Nephron progenitor cell (in vitro differentiated cells): ENCODE measurements at places on chromosomes 3 and 15.

GRCh38 chr15:93111451-93111850, 22.4 kb upstream of the RGMA start:
- DNase-seq: no peak

DNA sequence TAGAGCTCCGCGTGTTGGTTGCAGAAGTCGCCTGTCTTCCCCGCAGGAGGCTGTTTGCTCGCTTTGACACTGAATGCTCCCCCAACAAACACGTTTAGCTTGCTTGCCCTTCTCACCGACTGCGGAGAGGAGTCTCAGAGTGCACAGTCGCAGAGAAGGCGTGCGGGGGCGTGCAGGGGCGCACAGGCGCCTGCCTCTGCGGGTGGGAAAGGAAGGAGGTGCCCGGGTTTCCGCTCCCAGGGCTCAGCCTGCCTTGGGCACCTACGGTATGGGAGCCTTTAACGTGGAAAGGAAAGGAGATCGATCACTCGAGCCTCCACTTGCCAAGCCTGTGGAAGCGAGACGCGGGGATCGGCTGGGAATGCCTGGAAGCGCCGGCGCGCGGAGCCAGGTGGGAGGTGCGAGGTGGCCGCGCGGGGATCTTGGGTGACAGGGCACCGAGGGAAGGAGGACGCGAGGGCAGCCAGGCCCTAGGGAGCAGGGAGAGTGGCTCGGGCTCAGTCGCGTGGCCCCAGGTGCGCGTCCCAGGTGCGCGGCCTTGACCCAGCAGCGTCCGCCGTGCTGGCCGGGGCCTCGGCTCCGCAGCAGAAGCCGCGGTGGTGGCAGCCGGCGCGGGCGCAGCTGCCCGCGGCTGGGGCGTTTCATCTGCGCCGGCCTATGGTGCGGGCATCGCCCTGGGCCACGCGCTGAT, at the start of gene FAN1:
Gene FAN1, plus strand, starts transcription at position 419 of the 691 bp plus-strand sequence. CDS start 749 bp downstream, outside the sequence.
- DNase-seq: peak; percentile 84

GRCh38 chr15:33215941-33216872, 21.7 kb upstream of the FMN1 start:
- DNase-seq: no peak

DNA sequence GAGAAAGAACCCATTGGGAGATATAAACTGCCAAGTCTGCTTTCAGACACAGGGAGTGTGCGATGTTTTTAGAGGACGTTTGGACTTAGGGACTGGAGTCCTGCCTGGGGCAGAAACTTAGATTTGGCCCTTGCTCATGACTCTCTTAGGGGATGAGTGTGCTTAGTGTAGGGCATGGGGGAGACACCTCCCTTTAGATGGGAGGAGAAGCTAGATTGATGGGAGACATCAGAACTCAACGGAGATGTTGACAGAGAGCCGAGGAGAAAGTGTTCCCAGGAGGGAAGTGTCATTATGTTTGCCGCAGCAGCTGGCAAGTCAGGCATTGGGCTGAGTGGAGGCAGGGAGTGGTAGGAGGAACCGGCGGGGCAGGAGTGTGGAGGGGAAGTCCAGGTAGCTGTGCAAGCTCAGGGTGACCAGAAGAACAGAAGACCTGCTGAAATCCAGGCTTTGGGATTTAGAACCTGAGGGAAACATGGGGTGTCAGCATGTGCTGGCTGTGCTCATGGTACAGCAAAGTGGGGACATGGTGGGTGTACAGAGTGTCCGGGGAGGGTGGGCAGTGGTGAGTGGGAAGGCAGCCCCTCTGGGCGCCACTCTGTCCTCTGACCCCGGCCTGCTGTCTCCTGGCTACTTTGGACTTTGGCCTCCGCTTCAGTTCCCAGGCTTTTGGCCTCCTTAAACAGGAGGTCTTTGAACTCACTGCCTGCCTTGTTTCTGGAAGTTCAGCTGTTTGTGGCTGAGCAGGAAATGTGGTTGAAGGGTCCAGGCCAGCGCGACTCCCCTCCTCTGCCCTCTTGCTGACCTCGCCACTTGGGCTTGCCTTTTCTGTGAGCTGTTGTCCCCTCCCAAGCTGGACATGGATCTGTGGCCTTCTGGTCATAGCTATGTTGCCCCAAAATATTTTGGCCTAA, 324.0 kb upstream of the LRRFIP2 start:
- no peak for DNase-seq

DNA sequence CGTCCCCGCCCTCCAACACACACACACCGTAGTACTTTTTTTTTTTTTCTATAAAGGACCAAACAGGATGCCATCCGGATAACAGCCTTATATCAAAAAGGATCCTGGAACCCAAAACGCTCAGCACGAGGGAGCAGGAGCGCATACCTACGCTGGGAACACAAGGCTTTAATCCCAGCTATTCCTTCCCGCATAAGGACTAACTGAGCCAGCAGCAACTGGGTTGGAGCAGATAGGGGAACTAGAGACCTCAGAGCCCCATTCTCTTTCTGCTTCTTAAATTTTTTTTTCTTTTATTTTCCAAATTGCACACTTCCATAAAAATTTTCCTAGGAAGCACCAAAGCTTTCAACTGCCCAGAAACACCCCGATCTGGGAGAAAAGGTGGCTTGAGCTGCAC, 1.3 kb downstream of the TRANK1 start:
- DNase-seq: no peak
